Activated CD8-positive, alpha-beta T cell treated with anti-CD3 and anti-CD28 coated beads, Interleukin-2, amount 10 ng/mL, durations not matched to agents 7 days and 5 days (primary cell): ENCODE measurements at places on chromosomes 16 and 17. TPM values are rescaled to one million over a fixed set of nuclear protein-coding genes. Genes with fewer than 3 reads are reported as not detected.

The MYH13 gene
- not detected for total RNA-seq

The ARHGDIG gene
- total RNA-seq, result not detected

The GAS7 gene
- 1.6 TPM for total RNA-seq

The TRIM25 gene
- 131 TPM for total RNA-seq

The KRT24 gene
- total RNA-seq, result not detected

DNA sequence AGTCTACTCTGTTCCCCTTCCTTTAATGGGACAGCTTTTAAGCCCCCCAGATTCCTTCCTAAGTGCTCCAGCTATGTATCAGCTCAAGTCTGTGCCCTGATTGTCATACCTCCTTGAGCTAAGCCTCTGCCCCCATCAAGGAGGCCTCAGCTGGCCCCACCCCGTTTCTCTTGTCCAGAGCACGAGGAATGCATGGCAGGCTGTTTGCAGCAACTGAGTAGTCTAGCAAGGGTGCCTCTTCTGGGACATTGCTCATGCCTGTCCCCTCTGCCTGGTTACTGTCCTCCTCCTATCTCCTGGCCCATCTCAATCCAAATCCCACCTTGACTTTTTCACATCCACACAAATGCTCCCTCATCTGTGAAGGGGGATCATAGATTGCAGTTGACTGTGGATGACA is 27.8 kb upstream of the TMEM220 start:
- no peak for DNase-seq

- peak; percentile 54 for DNase-seq
These were observed 1.0 kb downstream of the LYRM1 start for GRCh38 chr16:20901436-20902112.

GRCh38 chr17:82330322-82331239 is 3.0 kb downstream of the SECTM1 start:
- no peak for DNase-seq
